Body of pancreas (tissue), 4 donors: ENCODE measurements at places on chromosomes 3 and 15.

- DNase-seq: peak; percentile 96
These were observed 85.4 kb downstream of the MAGI1 start for GRCh38 chr3:65953301-65953812.

DNA sequence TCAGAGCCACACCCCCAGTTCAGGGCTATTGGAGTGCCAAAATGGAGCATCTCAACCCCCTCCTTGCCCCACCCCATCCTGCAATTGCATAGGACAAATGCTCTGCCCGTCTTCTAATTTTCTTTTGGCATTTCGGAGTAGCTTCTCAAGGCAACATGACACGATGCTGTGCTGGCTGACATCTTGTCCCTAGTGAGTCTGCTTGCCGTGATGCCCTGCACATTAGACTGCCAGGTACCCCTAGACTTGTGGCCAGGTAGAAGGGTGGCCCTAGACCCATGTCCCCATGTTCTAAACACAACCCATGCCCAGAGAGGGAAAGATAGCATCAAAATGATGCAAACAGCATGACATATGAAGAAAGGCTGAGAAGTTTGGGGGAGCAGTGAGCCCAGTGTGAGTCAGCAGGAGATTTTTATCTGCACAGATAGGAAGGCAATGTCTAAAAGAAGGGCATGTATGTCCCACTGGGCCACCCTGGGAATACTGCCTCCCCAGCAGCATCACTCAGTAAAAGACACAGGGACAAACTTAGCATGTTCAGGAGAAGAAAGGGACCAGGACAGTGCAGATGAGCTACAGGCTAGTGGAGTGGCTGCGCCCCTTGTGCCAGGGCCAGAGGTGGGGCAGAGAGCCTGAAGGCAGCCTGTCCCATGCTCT, 36.8 kb downstream of the CA12 start:
- DNase-seq: no peak

GRCh38 chr3:15271785-15272381, 60.5 kb downstream of the SH3BP5 start:
- DNase-seq: no peak

DNA sequence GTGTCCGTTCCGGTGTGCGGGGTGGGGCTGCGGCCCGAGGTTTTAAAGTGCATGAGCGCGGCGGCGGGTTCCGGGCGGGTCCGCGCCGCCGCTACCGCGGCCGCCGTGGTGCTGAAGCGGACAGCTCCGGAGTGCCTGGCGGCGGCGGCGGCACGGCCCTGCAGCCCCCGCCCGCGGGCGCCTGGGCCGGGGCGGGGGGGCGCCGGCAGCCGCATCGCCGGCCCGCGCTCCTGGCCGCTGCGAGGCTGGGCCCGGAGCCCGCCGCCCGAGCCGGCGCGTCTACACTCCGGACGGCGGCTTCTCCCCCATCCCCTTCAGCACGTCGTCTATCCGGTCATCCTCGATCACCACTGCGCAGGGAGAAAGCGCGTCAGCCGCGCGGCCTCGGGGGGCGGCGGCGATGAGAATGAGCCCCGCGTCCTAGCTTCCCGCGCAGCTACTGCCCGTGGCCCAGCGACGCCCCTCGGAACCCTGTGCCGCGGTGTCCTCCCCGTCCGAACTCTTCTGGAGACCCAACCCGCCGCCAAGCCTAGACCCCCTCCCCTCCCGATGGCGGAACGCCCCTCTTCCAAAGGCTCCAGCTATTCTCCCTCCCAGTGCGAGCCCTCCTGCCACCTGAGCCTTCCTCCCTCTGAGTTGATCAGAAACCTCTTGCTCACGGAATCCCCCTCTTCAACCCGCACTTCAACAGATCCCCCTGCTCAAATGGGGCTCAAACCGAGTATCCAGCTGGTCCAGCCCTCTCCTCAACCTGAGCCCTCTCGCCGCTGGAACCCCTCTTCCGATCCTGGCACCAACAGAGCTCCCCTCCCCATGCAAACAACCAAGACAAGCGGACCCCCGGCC, 1.3 kb downstream of the CAMK2N2 start:
- peak; percentile 63 for DNase-seq

DNA sequence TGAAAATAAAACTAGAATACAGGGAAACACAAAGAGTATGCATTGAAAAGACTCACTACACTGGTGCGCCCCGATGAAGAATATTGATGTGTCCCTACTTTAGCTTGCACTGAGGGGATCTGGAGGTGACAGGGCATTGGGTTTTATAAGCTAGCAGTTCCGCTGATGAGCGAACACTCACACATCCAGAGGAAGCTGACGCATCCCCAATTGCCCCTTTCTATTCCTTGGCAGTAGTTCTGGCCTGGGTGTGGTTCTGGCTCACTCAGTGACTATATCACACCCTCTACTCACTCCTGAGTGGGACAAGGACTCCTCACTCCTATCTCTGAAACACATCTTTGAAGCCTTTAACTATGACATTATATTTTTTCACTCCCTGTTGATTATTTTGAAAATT, 71.0 kb downstream of the B3GNT5 start:
- DNase-seq: no peak

DNA sequence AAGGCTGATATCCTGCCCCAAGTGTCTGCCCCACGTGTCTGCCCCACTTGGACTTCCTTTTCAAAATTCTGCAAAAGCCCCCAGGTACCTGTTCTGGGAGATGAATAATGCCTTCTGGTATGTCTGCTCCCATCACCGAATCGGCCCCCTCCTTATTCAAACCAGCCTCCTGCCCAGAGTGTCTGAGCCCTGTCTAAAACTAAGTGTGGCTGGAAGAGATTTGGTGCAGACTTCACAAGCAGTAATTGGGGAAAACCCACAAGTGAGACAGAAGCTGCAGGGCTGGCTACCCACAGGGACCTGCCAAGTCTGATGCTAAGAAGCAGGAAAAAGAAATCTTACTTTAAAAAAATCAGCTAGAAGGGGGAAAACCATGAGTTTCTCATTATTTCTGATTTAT, 85.1 kb downstream of the DUT start:
- no peak for DNase-seq

GRCh38 chr15:58587486-58587885, 155.7 kb downstream of the LIPC start:
- no peak for DNase-seq

GRCh38 chr3:26624209-26624765, 1.7 kb downstream of the LRRC3B start:
- DNase-seq: no peak

GRCh38 chr3:146110161-146110560, 50.8 kb downstream of the PLOD2 start:
- DNase-seq: no peak

- DNase-seq: no peak
These were observed 817.6 kb upstream of the NR2F2 start for GRCh38 chr15:95512906-95513305.

- DNase-seq: no peak
These were observed 435.4 kb downstream of the MFSD1 start for GRCh38 chr3:159237226-159237625.

GRCh38 chr15:41553731-41554130, 5.3 kb upstream of the TYRO3 start:
- DNase-seq: no peak

GRCh38 chr3:150145659-150146058, 175.0 kb upstream of the PFN2 start:
- DNase-seq: no peak

GRCh38 chr3:115903843-115904242, 280.5 kb downstream of the GAP43 start:
- no peak for DNase-seq

GRCh38 chr15:55277116-55277564, 12.5 kb downstream of the RAB27A start:
- DNase-seq: no peak
